ENCODE measurements at places on chromosomes 3 and 15.

- no peak for DNase-seq
Measured at GRCh38 chr3:87037652-87038051, 46.7 kb upstream of the VGLL3 start.

DNA sequence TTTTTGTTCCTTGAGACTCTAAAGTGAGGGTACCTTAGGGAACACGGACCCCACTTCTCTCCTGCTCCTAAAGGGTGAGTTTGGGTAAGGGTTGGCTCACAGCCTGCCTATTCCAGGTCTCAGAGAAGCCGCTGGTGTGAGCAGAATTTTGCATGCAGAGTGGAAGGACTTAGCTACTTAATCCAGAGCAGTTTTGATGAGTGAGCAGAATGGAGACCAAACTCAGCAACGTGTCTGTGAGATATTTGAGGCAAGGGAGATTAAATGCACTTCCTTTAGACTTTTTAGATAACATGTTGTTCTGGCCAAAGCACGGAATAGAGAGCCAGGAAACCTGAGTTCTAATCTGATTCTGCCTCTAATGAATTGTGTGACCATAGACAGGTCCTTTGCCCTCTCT lies 5.1 kb downstream of the SLC24A1 start:
- no peak for DNase-seq

- DNase-seq: no peak
Measured at GRCh38 chr3:56902468-56903160, 100.9 kb upstream of the ARHGEF3 start.

DNA sequence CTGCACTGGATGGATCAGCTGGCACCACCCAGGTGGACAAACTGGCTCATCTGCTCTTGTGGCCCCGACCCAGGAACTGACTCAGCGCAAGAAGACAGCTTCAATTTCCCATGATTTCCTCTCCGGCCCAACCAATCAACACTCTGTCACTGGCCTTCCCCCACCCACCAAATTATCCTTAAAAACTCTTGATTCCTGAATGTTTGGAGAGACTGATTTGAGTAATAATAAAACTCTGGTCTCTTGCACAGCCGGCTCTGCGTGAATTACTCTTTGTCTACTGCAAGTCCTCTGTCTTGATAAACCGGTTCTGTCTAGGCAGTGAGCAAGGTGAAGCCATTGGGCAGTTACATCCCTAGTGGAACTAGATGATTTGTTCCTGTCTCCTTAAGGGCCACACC lies 16.1 kb downstream of the BDH1 start:
- no peak for DNase-seq

DNA sequence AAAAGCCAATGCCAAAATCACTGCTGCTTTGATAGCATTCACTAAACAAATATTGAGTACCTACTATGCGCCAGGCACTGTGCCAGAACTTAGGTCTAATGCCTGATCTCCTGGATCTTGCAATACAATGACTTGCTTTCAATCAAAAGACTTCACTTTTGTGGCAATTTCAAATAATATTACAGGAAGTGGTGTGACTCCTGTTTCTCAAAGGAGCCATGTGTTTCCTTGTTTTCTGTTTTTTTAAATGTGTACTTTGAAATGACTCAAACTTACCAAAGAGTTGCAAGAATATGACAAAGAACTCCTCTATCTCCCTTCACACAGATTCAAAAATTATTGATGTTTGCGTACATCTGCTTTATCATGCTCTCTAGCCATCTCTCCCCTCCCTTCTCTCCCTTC lies 18.3 kb downstream of the OSBPL10 start:
- no peak for DNase-seq

GRCh38 chr15:51649659-51650521 lies 27.3 kb upstream of the DMXL2 start:
- DNase-seq: no peak

GRCh38 chr15:52186651-52187486 lies 4.3 kb downstream of the GNB5 start:
- DNase-seq: no peak

DNA sequence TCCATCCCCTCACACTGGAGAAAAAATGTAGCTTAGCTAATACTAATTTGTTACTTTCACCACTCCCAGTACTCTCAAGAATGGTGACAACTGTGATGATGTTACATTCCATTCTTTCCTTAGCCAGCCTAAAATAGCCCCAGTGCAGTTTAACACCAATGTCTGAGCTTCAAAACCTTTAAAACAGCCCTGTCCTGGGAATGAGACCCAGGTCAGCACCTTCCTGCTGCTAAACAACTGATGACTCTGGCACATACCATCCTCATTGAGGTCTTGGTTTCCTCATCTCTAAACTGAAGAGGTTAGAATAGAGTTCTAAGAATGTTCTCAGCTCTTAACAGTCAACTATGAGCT lies 3.8 kb downstream of the SCAMP2 start:
- no peak for DNase-seq

GRCh38 chr3:46895204-46895660 lies 17.7 kb downstream of the PTH1R start:
- peak; percentile 67 for DNase-seq

DNA sequence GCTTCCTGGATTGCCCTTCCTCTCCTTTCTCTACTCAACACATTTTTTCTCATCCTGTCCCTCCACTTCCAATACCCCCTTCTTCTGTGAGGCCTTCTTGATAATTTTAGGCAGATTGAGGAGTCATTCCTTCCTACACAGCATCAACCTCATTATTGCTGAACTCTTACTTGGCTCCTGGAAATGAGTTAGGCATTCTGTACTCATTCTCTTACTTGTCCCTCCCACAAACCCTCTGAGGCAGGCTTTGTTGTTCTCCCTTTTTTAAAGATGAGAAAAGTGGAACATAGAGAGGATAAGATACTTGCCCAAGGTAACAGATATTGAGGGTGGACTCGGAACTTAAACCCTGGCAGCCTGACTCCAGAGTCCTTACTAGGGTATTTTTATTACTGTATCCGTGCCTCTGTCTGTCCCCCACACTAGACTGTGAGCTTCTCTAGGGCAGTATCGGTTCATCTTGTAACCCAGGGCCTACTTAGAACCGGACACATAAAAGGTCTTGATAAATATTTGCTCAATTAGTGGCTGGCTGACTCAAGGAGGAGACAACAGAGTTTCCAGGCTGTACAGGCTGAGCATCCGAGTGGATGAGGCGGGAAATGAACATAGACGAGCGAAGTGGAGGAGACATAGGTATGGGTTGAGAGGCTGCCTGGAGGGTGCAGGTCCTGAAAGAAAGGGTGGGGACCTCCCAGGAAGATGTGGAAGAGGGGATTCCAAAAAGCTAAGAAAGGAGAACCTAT lies 148.7 kb upstream of the ATP2B2 start:
- no peak for DNase-seq

DNA sequence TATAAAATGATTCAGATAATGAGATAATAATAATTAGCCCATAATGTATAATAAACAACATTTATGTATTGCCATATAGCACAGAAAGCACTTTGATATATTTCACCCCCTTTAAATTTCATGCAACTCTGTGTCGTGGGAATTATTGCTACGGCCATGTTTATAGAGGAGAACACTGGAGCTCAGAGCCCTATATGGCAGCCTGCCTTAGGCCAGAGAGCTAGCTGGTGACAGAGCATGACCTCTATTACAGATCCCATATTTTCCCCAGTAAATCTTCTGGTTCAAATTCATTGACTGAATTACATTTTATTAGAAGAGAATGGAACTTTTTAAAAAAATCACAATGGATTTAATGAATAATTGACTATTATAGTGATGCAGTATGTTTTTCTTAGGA lies 25.0 kb downstream of the USP13 start:
- no peak for DNase-seq

DNA sequence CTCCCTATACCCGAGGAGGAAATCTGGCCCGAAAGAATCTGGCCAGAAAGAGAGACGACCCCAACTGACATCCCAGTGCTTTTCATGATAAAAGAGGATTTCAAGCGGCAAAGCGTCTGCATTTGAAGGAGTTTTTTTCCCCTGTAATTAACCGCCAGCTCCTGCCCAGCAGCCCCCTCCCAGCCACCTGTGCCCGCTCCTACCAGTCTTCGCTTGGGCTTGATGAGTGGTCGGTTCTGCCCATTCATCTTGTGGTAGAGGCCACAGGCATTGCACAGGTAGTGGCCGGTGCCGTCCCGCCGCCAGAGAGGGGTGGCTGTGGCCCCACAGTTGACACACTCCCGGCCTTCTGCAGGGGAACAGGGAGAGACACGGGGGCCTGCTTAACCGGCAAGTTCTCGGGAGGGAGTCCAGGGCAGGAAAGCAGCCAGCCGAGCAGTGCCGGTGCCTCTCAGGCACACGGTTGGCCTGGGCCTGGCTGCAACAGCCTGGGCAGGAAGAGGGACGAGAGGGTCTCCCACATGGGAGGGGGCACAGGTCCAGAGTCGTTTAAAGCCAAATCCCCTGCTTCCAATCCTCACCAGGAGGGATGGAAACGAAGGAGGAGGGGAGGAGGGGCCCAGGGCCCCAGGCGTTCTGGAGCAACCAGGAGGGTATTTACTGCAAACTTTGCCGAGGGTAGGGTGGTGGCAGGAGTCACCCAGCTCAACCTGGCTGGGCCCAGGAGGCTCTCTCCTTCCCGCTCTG lies 9.2 kb downstream of the GATA2 start:
- no peak for DNase-seq

- no peak for DNase-seq
Measured at GRCh38 chr15:62093809-62094208, 27.0 kb downstream of the C2CD4A start.

- DNase-seq: peak; percentile 44
Measured at GRCh38 chr15:41557673-41558399, 1.2 kb upstream of the TYRO3 start.

DNA sequence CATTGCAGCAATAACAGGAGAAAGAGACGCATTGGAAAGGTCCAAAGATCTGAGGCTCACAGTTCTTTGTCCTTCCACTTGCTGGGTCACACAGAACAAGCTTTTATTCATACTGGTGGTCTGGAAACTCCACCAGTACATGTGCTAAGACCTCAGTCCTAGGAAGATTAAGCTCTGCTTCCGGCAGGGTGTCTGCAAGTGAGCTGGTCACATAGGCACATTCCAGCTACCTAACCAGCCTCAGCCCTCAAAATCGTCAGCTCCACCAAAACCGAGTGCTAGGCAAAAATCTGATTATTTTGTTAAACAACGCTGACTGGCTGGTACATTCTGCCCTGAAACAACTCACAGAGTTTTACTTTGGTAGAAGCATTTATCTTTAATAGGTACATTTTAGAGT lies 2.2 kb downstream of the ZBED2 start:
- no peak for DNase-seq

GRCh38 chr3:117743993-117744392 lies 1034.4 kb downstream of the TUSC7 start:
- no peak for DNase-seq

DNA sequence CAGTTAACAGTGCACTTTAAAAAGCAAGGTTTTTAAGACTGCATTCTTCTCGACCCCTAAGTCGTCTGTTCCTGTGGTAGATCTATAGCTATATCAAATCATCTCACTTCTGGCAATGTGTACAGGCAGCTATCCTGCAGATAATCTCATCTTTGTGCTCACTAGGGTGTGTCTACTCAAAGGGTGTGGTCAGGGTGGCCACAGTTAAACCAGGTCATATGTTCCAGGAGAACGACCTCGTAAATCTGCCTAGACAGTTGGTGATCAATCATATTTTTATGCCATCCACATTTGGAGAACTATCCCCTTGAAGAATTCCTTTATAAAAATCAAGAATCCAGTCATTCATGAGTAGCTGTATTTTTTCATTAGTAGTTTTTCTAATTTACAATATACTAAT lies 3.0 kb downstream of the VEPH1 start:
- no peak for DNase-seq

GRCh38 chr3:99882436-99883137 lies 64.9 kb downstream of the CMSS1 start:
- DNase-seq: no peak

DNA sequence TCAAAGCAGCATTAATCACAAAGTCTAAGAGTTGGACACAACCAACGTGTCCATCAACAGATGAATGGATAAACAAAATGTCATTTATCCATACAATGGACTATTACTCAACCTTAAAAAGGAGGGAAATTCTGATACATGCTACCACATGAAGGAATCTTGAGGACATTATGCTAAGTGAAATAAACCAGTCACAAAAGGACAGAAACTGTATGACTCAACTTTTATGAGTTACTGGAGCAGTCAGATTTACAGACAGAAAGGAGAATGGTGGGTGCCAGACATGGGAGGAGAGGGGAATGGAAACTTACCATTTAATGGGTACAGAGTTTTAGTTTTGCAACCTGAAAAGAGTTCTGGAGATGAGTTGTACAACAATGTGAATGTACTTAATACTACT lies 43.0 kb upstream of the SEC13 start:
- no peak for DNase-seq

DNA sequence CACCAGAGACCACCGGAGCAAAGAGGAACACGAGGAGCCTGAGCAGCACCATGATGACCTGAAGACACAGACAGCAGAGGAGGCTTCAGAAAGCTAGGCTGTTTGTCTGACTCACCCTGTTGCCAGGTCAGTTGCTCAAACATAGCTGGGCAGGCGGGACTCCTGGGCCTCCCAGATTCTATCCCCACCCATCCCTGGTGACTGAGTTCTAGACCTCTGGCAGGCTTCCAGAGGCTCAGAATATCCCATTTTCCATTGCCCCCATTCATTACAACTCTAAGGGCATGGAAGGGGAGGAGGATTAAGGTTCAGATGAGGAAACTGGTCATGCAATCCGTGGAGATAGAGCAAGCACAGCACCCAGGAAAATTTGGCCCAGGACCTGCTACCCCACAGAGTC lies at the start of gene CDHR4:
Gene CDHR4 (minus strand): TSS at position 113 of the 400 bp plus-strand sequence. CDS start 61 bp downstream, at position 52.
- DNase-seq: no peak

DNA sequence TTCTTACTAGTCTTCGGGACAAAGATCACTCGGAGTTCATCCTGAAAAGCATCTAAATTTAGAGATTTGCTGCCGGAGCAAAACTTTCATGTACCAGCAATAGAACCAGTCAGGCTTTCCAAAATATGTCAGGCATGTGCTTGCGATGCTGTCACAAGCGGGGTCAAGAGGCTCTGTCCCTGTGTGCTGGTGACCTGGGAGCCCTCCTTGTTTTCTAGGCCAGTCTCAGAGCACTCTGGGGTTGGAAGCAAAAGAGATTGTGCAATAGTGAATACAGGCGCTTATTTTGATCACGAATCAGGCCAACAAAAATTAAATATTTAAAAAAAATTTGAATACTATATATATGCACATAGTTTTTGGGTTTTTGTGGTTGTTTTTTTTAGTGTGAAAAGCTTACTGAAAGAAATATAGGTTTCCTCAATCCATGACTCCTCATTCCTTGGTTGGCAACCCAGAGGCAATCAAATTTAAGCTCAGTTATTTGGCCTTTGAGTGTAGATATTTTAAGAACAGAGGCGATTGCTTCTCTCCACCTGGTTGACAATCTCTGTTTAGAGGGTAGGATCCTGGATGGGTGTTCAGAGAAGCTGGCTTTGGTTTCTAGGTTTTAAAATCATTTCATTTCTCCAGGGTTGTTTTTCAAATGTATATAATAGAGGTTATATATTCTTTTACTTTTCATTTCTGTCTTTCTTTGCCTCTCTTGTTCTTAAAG lies 8.4 kb upstream of the KLHL24 start:
- DNase-seq: no peak

- DNase-seq: no peak
Measured at GRCh38 chr3:122481390-122481789, 33.3 kb downstream of the KPNA1 start.

- DNase-seq: no peak
Measured at GRCh38 chr3:47475029-47475569, 642 bp downstream of the SCAP start.

All from stimulated activated CD4-positive, alpha-beta T cell treated with anti-CD3 and anti-CD28 coated beads, Interleukin-1b, Interleukin-23, amount 100 ng/mL, for 1 hour (primary cell).